Stimulated activated CD4-positive, alpha-beta T cell treated with anti-CD3 and anti-CD28 coated beads, Interleukin-1b, Interleukin-23, amount 100 ng/mL, for 48 hours (primary cell): ENCODE measurements at places on chromosomes 1 and 21.
A peak's percentile ranks its signal among the peaks of the same experiment; 100 is the strongest.

DNA sequence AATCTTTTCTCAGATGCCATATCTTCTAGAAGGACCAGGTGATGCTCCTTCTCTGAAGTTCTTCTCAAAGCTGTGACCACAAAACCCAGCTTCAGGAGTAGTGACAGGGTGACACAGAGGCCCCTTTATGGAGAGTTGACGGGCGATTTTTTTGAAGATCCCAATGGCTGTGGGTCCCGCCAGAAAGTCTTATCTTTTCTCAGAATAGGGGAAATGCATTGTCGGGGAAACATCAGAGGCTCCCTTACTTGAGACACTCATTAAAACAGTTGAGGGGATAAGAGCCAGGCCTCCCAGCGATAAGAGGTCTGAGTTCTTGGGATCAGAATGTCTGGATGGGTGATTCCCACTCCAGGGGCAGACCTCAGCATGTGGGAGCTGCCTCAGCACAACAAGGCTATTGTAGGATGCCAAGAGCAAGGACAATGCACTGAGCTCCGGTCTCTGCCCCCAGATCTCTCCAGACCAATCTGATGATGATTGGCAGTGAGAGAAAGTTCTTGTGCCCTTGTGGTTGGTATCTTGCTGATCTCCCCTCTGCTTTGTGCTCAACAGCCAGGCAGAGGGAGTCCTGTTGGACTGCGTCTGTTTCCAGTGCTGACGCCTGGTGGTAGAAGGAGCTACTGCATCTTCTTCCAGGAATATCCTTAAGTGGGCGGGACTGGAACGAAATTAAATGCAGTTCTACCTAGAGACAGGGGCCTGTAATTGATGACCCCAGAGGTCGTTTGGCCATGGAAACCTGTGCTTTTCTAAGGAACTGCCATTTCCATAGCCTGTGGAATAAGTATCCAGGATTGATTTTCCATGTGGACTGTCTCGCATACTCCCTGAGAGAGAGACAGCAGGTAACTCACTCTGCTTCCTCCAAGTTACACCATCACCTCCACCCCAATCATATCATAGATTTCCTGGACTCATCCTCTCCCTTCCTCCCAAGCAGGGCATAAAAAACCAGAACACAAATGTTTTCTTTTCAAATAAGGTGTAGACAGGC is 6.8 kb upstream of the ACKR1 start:
- peak; percentile 65 for DNase-seq

DNA sequence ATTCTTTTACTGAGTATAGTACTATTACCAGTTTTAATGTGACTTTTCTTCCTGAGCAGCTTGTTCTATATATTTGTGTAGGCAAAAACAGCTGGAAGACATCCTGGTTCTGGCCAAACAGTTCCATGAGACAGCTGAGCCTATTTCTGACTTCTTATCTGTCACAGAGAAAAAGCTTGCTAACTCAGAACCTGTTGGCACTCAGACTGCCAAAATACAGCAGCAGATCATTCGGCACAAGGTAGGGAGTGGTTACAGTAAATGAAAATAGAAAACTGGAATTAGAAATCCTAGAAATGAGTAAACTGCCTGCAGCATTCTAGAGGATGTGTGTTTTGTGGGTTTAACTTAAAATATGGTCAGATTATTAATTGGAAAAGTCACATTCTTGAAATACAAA is 64.1 kb upstream of the BMP8A start:
- no peak for DNase-seq

DNA sequence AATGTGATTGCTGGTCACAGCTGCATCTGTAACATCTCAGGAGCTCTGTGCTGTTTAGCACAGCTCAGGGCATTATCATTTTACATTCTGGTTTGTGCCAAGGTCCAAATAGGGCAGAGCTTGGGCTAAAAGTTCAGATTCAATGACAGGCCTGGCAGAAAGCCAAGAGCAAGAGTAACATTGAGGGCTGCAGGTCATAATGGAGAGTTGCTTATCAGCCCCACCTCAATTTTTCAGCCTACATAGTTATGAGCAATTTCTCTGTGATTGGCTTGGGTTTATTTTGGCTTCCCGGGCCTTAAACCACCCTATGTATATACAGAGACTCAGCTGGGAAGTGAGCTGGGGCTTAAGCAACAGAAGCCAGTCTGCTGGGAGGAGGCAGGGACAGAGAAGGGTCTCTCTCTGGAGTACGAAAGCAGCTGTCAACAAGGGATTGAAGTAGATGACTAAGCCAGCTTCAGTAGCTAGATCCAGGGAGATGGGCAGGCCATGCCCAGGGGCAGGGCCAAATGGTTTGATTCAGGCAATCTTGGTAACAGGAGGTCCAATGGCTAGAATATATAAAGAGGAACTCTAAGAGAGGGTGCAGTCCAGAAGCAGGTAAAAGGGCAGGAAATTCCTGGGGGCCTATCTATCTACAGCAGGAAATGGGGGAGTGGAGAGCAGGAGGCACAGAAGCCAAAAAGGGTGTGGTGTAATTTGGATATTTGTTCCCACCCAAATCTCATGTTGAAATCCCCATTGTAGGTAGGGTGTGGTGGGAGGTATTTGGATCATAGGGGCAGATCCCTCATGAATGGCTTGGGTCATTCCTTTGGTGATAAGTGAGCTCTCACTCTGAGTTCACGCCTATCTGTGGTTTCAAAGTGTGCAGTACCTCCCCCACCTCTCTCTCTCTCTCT is 49.0 kb downstream of the BRINP2 start:
- no peak for DNase-seq

DNA sequence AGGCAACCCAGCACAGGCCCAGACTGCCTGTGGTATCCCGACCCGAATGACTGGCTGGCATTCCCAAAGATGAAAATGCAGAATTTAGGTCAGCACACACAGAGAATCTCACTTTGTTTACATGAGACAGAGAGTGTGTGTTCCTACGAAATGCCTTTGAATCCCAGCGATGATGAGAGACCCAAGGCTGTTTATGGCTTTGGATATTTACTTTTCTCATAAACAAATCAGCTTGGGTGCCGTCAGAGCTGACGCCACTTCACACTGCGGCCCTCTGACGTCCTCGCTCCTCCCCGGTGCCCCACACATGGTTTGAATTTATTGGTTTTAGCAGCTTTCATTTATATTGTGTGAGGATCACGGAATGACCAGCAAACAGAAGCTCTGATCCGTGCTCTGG is 18.7 kb downstream of the TRABD2B start:
- DNase-seq: no peak

DNA sequence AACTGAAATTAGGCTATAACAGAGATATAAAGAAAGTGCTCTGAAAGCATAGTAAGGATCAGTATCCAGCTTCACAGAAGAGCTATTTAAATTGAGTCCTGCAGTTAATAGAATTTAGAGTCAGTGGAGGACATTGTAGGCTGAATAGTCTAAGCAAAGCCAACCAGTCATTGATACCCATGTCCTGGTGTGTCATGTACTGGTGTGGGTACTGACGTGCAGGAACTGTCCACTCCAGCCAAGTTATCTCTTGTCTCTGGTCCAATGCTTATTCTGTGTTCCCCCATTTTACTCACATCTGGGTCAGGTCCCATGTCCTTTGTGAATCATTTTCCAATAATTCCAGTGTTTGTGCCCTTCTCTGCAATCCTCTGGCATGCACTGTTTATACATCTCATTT is 90.0 kb downstream of the MACF1 start:
- DNase-seq: no peak

DNA sequence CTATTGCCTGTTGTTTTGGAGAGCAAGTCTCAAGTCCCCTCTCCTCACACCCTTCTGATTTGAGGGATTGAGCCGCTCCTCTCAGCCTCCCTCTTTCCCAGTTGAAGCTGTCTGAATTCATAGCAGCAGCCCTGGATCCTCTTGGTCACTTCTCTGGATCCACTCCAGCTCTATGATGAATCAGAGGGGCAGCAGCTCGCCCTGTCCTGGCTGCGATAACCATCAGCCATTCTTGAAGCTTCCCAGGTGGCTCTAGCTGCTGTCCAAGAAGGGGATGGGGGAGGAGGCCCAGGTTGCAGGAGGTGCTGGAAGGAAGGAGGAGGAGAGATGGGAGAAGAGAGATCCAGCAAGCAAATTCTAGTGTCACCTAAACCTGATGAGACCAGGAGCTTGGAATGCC is 31.3 kb downstream of the WNT4 start:
- DNase-seq: no peak

GRCh38 chr1:178038372-178038771 is 55.5 kb upstream of the RASAL2 start:
- no peak for DNase-seq

DNA sequence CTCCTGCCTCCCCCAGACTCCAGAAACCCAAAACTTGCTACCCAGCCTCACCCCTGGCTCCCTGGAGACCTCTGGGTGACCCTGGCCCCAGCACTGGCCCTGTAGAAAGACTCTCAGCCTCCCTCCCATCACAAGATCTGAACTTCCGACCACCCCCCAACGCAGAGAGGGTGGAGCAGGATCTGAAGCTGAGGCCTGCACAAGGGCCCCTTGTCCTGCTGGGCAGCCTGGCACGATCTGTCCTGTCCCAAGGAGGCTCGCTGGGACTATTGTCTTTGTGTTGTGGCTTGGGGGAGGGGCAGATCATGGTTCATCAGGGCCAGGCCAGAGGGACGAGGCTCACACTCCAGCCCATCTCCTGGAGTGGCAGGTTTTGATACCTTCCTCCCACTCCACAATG is 20.0 kb downstream of the PHLDA3 start:
- DNase-seq: no peak

DNA sequence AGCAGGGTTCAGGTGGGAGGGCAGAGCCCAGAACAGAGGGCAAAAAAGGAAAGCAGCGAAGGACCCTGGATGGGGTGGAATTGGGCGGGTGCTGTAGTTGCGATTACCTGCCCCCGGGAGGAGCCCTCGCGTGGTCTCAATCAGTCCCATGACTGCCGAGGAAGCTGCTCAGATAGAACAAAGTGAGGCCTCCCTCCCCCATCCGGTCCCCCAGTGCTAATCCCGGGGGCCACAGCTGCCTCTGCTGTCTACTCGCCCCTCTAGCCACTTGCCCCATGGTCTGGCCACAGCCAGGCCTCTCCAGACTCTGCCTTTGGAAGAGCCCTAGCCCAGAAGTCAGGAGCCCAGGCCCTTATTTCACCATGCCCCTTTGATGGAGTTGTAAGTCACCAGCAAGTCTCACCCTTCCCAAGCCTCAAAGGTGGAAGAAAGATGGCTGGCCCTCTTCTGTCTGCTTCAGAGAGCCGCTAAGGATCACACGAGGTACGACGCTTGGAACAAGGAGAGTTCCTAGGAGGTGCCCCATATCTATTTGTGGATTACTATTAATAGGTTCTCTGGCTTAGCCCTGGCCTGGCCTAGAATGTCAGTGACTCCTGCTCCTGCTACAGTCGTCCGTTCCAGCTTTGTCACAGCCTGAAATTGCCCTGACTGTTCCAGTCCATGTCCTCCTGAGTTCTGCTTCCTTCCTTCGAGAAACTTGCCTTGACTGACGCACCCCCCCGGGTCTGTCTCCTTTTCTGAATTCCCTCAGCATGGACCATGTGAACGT is 16.4 kb downstream of the ECHDC2 start:
- peak; percentile 16 for DNase-seq

- no peak for DNase-seq
These were observed 16.4 kb upstream of the CHODL start for GRCh38 chr21:18228060-18228739.

GRCh38 chr1:218164111-218164929 is 120.8 kb upstream of the RRP15 start:
- DNase-seq: no peak

- no peak for DNase-seq
These were observed 421.6 kb upstream of the PBX1 start for GRCh38 chr1:164137273-164137925.

- no peak for DNase-seq
These were observed 25.5 kb upstream of the PSMG1 start for GRCh38 chr21:39208624-39209333.

DNA sequence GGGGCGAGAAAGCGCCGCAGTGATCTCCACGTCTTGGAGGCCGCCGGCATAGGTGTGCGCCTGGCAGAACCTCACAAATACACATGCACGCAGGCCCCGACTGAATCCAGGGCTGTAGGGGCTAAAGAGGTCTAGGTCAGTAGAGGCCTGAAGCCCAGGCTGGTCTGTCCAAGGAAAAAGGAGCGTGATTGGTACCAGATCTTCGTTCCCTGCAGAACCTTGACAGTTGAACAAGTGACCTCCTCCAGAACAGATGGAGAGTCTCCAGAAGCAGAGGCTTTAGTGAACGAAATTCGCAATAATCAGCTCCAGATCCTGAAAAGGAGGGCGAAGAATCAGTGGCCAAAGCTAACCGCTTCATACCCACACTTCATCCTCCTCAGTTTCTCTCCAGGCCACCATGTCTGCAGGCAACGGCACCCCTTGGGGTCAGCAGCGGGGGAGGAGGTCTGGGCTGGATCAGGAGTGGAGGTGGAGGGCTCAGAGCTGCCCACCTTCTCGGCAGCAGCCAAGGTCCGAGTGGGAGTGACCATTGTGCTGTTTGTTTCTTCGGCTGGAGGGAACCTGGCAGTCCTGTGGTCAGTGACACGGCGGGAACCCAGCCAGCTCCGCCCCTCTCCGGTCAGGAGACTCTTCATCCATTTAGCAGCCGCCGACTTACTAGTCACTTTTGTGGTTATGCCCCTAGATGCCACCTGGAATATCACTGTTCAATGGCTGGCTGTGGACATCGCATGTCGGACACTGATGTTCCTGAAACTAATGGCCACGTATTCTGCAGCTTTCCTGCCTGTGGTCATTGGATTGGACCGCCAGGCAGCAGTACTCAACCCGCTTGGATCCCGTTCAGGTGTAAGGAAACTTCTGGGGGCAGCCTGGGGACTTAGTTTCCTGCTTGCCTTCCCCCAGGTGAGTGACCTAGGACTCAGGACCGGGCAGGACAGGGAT is 749 bp upstream of the PEX11B start:
- DNase-seq: peak; percentile 9

- DNase-seq: no peak
These were observed 124.0 kb downstream of the SYT14 start for GRCh38 chr1:210061992-210062391.

DNA sequence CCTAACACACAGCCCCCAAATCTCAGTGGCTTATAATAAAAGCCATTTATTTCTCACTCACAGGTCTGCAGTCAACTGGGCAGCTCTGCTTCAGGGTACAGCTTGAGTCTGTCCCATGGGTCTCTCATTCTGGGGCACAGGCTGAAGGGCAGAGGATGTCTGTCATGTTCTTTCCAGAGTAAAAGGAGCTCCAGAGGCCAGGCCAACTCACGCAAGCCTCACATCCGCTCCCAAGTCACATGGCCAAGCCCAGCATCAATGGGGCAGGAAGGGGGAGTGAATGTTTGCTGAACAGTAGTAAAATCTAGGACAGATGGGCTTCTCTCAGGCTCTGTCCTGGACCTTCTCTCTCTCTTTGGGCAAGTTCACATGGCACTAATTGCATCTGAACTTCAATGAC is 7.1 kb upstream of the SSBP3 start:
- DNase-seq: peak; percentile 18

- no peak for DNase-seq
These were observed 29.0 kb downstream of the NME7 start for GRCh38 chr1:169338617-169339016.

DNA sequence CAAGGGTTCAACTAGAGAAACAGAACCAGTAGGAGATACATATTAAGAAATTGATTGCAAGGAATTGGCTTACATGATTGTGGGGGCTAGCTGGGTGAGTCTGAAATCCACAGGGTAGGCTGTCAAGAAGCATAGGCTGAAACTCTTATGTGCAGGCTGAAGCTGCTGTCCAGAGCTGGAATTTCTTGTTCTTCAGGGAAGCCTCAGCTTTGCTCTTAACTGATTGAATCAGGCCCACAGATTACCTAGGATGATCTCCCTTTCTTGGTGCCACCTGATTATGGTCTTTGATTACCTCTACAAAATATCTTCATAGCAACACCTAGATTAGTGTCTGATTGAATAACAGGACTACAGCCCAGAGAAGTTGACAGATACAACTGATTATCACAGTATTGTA is 22.5 kb upstream of the FRRS1 start:
- no peak for DNase-seq

GRCh38 chr1:92909321-92909720 is 51.9 kb downstream of the DIPK1A start:
- DNase-seq: no peak
